ENCODE measurements at places on chromosomes 4 and X. TPM values are rescaled to one million over a fixed set of nuclear protein-coding genes. Genes with fewer than 3 reads are reported as not detected.

The NDP gene
- total RNA-seq: not detected

The AVPR2 gene
- total RNA-seq: not detected

The GNRHR gene
- total RNA-seq: under 0.01 TPM

The RASSF6 gene
- 10.6 TPM for total RNA-seq

The GYPB gene
- total RNA-seq: not detected

The NCAPG gene
- total RNA-seq: 0.34 TPM
